ENCODE measurements at places on chromosomes 5 and 9. TPM values are rescaled to one million over a fixed set of nuclear protein-coding genes. Genes with fewer than 3 reads are reported as not detected.

DNA sequence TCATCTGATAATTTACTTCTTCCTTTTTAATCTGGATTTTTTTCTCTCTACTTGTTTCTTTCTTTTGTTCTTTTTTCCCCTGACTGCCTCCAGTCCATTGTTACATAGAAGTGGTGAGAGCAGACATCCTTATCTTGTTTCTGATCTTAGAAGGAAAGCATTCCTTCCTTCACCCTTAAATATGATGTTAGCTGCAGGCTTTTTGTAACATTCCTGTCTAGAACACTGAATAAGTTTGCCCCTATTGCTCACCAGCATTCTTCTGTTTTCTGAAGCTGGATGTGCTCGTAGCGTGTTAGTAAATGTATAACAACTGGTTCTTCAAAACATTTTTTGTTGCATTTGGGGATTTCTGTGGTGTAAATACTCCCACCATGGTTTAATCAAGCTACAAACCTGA is 136.7 kb upstream of the NFIL3 start:
- no peaks in the 10 kb centered on the region for H3K36me3 ChIP-seq
- no peak overlapping the region for H3K4me3 ChIP-seq
- H3K4me1 ChIP-seq, result no peaks in the 10 kb centered on the region
- peaks cover 40% of the 10 kb centered on the region for H3K27me3 ChIP-seq
- H3K27ac ChIP-seq, result no peak overlapping the region

DNA sequence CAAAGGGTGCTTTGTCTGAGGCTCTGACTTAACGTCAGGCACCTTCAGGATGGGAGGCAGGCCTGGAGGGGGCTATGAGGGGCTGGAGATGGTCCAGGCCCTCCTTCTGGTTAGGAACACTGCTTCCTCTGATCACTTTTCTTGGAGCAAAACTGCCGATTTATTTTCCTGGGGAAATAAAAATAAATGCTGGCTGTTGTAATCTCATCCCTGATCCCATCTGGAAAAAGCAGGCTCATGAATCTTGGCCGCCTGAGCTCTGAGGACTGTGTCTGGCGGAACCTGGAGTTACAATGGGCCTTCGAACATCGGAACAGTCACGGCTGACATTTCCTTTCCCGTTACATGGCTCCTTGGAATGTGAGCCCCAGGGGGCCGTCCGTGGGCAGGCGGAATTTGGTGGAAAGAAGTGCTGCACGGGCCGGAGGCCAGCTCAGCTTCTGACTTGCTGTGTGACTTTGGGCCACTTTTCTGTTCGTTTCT is 157.8 kb downstream of the RGS3 start:
- H3K4me3 ChIP-seq, result no peak overlapping the region
- H3K27ac ChIP-seq, result peak overlapping the region; percentile 96
- no peaks in the 10 kb centered on the region for H3K36me3 ChIP-seq
- H3K27me3 ChIP-seq, result no peaks in the 10 kb centered on the region

GRCh38 chr9:18566121-18566520 is 92.2 kb downstream of the ADAMTSL1 start:
- no peak overlapping the region for H3K4me3 ChIP-seq
- no peak for DNase-seq
- no peak overlapping the region for H3K27ac ChIP-seq
- no peaks in the 10 kb centered on the region for H3K27me3 ChIP-seq
- H3K4me1 ChIP-seq, result no peaks in the 10 kb centered on the region

GRCh38 chr5:111834926-111835599 is 78.1 kb upstream of the NREP start:
- DNase-seq, result no peak
- H3K27ac ChIP-seq, result no peak overlapping the region
- H3K4me3 ChIP-seq, result no peak overlapping the region
- H3K4me1 ChIP-seq, result no peaks in the 10 kb centered on the region
- H3K36me3 ChIP-seq, result no peaks in the 10 kb centered on the region
- peaks cover 13% of the 10 kb centered on the region for H3K27me3 ChIP-seq

C1QTNF3 gene
- total RNA-seq, result 2.0 TPM

DNA sequence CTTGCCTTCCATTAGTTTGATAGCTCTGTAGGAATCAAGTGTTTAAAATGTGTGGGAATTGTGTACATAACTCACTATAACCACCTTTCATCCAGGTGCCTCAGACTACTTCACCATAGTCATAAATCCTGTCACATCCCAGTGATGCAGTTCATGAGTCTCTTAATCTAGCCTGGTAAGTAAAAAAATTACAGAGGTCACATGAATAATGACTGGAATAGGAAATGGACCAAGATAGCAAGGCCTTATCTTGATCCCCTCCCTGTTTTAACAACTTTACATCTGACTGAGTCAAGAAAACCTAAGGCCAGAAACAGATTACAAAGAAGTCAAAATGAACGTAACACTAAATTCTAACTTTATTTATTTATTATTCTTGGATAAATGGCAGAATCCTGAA is 1.5 kb upstream of the RNF145 start:
- peaks cover 45% of the 10 kb centered on the region for H3K4me1 ChIP-seq
- peaks cover 23% of the 10 kb centered on the region for H3K36me3 ChIP-seq
- no peaks in the 10 kb centered on the region for H3K27me3 ChIP-seq
- H3K27ac ChIP-seq, result peak overlapping the region; percentile 93

HTR1A gene
- total RNA-seq, result not detected

RASGRF2 gene
- total RNA-seq, result 21.1 TPM

- no peak overlapping the region for H3K4me3 ChIP-seq
- H3K27me3 ChIP-seq, result peaks cover 1% of the 10 kb centered on the region
- peaks cover 2% of the 10 kb centered on the region for H3K36me3 ChIP-seq
- peaks cover 5% of the 10 kb centered on the region for H3K4me1 ChIP-seq
These were observed 326.7 kb upstream of the EFNA5 start for GRCh38 chr5:107997338-107997980.

ANKRD18B gene
- total RNA-seq, result 0.65 TPM

GRCh38 chr5:59540366-59540765 is 353.2 kb downstream of the PDE4D start:
- peaks cover 4% of the 10 kb centered on the region for H3K27me3 ChIP-seq
- no peak overlapping the region for H3K4me3 ChIP-seq
- no peaks in the 10 kb centered on the region for H3K4me1 ChIP-seq
- no peaks in the 10 kb centered on the region for H3K36me3 ChIP-seq
- DNase-seq, result no peak
- H3K27ac ChIP-seq, result no peak overlapping the region

- no peak overlapping the region for H3K4me3 ChIP-seq
- H3K36me3 ChIP-seq, result no peaks in the 10 kb centered on the region
- DNase-seq, result no peak
- H3K4me1 ChIP-seq, result no peaks in the 10 kb centered on the region
These were observed 258.5 kb downstream of the AGTPBP1 start for GRCh38 chr9:85483208-85483607.

DNA sequence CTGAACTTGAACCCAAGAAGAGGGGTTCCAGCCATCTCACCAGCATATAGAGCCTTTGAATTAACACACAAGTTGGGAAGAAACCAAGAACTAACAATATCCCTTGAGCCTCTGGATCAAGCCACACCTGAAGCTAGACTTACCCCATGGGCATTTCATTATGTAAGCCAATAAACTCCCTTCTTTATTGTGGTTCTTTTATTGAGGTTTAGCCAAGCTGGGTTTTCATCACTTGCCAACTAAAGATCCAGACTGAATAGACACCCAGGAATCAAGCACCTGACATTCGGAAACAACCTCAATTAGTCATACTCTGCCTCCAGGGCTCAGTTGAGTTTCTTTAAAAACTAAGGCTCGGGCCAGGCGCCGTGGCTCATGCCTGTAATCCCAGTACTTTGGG is 226.7 kb downstream of the AGTPBP1 start:
- H3K4me1 ChIP-seq, result no peaks in the 10 kb centered on the region
- peaks cover 2% of the 10 kb centered on the region for H3K27me3 ChIP-seq
- H3K36me3 ChIP-seq, result no peaks in the 10 kb centered on the region
- H3K27ac ChIP-seq, result no peak overlapping the region
- DNase-seq, result no peak
- no peak overlapping the region for H3K4me3 ChIP-seq

DNA sequence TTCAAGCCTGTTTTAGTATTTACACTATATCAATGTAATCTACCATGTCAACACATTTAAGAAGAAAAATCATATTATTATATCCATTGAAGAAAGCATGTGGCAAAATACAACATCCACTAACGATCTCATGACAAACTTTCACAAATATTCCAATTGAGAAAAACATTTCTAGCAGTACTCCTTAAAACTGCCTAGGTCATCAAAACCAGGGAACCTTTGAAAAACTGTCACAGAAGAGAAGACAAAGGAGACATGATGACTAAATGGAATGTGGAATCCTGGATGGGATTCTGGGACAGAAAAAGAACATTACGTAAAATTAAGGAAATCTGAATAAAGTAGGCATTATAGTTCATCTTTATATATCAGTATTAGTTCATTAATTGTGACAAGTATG is 1091.3 kb upstream of the CDH6 start:
- H3K4me3 ChIP-seq, result no peak overlapping the region
- H3K27me3 ChIP-seq, result no peaks in the 10 kb centered on the region
- H3K4me1 ChIP-seq, result no peaks in the 10 kb centered on the region
- H3K27ac ChIP-seq, result no peak overlapping the region
- DNase-seq, result no peak

PITX1 gene
- 0.78 TPM for total RNA-seq

DNA sequence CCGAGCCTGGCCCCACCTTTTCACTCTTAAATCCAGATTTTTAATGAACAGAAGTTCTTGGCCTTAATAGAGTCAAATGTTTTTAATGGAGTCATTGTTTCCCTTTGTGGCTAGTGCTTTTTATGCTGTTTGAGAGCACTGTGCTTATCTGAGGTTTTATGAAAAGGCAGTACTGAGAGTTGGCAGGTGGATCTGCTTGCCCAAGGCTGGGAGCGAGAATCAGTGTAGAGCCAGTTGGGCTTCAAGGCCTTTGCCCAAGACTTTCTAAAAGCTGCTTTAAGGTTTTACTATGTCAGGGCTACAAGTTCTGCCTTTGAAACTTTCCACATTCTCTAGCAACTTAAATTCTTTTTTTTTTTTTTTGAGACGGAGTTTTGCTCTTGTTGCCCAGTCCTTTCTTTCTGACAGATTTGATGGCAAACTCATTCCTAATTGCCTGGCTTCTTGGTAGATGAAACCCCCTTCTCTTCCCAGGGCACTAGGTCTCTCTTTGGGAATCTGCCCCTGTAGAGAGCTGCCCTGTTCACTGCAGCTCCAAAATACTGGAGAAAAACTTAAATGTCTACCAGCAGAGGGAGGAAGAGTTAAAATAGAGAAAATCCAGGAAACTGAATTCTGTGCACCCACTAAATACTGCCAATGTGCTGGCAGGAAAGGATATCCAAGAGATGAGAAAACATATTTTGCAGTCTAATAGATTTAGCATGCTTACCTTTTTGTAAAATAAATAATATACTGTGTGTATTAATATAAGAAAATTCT is 36.9 kb upstream of the CDK20 start:
- DNase-seq, result no peak
- no peak overlapping the region for H3K4me3 ChIP-seq
- H3K36me3 ChIP-seq, result no peaks in the 10 kb centered on the region
- H3K4me1 ChIP-seq, result peaks cover 5% of the 10 kb centered on the region
- H3K27ac ChIP-seq, result no peak overlapping the region

GRCh38 chr5:77230727-77231470 is 20.4 kb downstream of the PDE8B start:
- DNase-seq, result no peak
- H3K4me3 ChIP-seq, result no peak overlapping the region
- H3K27ac ChIP-seq, result no peak overlapping the region
- H3K36me3 ChIP-seq, result no peaks in the 10 kb centered on the region

PCDHGA9 gene
- total RNA-seq, result 0.44 TPM

SOHLH1 gene
- not detected for total RNA-seq

SERF1A gene
- total RNA-seq, result 7.3 TPM

TPPP gene
- not detected for total RNA-seq

DNA sequence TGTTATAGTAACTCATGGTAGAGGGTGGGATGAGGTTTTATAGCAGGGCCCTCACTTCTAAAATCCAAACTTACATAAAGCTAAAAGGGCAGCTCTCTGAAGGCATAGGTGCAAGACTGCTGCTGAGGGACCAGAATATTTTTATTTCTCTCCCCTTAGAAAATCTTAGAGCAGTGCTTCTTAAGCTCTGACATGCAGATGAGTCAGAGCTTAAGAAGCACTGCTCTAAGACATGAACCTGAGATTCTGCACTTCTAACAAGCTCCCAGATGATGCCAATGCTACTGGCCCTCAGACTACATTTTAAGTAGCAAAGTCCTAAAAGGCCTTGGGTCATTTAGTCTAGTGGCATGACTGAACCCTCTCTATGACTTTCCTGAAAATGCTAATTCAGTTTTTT is 97.6 kb upstream of the SPRY4 start:
- H3K27me3 ChIP-seq, result peaks cover 3% of the 10 kb centered on the region
- no peaks in the 10 kb centered on the region for H3K36me3 ChIP-seq
- no peak for DNase-seq
- peaks cover 40% of the 10 kb centered on the region for H3K4me1 ChIP-seq
- no peak overlapping the region for H3K27ac ChIP-seq

DNA sequence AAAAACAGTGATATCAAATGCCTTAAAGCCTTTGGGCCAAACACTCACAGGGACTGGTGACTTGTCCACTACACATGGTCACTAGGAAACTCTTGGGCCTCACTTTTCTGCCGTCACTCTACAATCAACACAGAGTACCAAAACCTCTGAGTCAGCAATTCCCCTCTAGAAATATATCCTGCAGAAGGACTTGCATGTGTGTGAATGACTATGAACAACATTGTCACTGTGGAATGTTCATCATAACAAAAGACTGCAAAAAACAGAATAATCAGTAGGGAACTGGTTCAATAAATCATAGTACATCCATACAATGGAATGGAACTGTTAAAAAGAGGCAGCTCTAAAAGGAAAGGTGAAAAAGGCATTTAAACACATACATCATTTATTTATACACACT is 44.1 kb upstream of the SMU1 start:
- H3K4me3 ChIP-seq, result no peak overlapping the region
- H3K27ac ChIP-seq, result no peak overlapping the region
- H3K4me1 ChIP-seq, result peaks cover 35% of the 10 kb centered on the region
- no peaks in the 10 kb centered on the region for H3K27me3 ChIP-seq
- DNase-seq, result no peak
- H3K36me3 ChIP-seq, result peaks cover 34% of the 10 kb centered on the region

MAMDC2 gene
- not detected for total RNA-seq

DNA sequence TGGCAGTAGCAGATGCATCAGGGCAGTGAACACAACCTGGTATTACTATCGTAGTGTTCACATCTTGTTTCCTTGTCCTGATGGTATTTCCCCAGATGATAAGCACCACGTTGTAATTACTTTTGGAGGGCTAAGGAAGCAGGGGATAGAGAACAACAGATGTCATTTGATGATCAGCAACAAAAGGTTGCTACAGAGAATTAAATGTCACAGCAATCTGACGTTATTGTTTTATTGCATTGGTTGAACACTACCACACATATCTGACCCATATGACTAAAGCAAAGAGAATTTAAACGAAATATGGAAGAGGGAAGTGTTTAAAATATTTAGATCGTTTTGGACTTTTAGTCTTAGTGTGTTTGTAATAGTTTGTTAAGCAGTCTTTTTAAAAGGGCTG is 408.3 kb downstream of the SH3GL2 start:
- no peaks in the 10 kb centered on the region for H3K27me3 ChIP-seq
- no peaks in the 10 kb centered on the region for H3K4me1 ChIP-seq
- no peak overlapping the region for H3K27ac ChIP-seq
- DNase-seq, result no peak
- no peak overlapping the region for H3K4me3 ChIP-seq

PROB1 gene
- total RNA-seq, result 9.2 TPM

- no peak for DNase-seq
- H3K36me3 ChIP-seq, result no peaks in the 10 kb centered on the region
- no peak overlapping the region for H3K4me3 ChIP-seq
- peaks cover 38% of the 10 kb centered on the region for H3K27me3 ChIP-seq
- no peak overlapping the region for H3K27ac ChIP-seq
These were observed 229.1 kb downstream of the SEC61B start for GRCh38 chr9:99451112-99451606.

- H3K4me1 ChIP-seq, result no peaks in the 10 kb centered on the region
- H3K36me3 ChIP-seq, result no peaks in the 10 kb centered on the region
- no peak overlapping the region for H3K4me3 ChIP-seq
- no peak for DNase-seq
- no peak overlapping the region for H3K27ac ChIP-seq
- H3K27me3 ChIP-seq, result peaks cover 5% of the 10 kb centered on the region
These were observed 11.9 kb upstream of the TBC1D9B start for GRCh38 chr5:179919487-179920060.

Data from activated CD4-positive, alpha-beta T cell treated with anti-CD3 and anti-CD28 coated beads, Interleukin-2, amount 10 ng/mL, durations not matched to agents 24 days and 14 days (primary cell).